ENCODE measurements at places on chromosomes 6 and 20. TPM values are rescaled to one million over a fixed set of nuclear protein-coding genes. Genes with fewer than 3 reads are reported as not detected.

Gene GDAP1L1
- 0.07 TPM for total RNA-seq

Gene RNF182
- total RNA-seq = 3.5 TPM

Gene ARMC2
- 2.0 TPM for total RNA-seq

Gene PLA2G7
- not detected for total RNA-seq

Gene OR2J3
- not detected for total RNA-seq

Gene C20orf141
- total RNA-seq = not detected

Gene FUCA2
- total RNA-seq = 53.2 TPM

Gene OTOR
- total RNA-seq = not detected

Gene AURKA
- total RNA-seq = 106 TPM

Gene MLIP
- total RNA-seq = not detected

Gene ADGRF5
- total RNA-seq = not detected

Data from A549 treated with dexamethasone at 1 μM for 4 hours (cell line).